DMS 273 treated with DMSO at 0.1 percent for 48 hours (cell line): ENCODE measurements at places on chromosomes 3 and 15.

DNA sequence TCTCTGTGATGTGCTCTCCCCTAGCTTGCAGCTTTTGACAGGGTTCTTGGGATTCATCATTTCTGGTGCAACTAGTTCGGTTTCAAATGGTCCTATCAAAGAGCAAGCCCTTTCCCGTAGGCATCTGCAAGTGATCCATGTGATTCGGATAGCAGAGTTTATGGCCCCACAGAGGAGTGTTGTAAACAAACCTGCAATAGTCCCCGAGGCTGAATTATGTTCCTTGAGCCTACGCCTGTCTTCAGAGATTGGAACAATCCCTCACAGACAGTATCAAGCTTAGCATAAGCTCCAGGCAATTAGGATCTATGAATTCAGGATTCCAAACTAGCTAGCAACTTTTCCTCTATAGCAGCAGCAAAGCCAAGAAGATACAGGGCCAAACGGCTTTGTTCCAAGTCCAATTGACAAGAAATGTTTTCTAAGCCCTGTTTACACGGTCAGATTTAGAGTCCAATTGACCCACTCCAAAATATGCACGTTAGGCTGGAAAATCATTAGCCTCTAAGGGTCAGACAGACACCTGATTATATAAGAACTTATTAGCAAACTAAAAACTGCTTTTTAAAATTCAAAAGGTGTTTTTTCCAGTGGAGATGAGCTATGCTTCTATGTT lies 24.8 kb downstream of the LNP1 start:
- no peak for DNase-seq

GRCh38 chr3:33331414-33331813 lies 54.2 kb downstream of the FBXL2 start:
- no peak for DNase-seq

DNA sequence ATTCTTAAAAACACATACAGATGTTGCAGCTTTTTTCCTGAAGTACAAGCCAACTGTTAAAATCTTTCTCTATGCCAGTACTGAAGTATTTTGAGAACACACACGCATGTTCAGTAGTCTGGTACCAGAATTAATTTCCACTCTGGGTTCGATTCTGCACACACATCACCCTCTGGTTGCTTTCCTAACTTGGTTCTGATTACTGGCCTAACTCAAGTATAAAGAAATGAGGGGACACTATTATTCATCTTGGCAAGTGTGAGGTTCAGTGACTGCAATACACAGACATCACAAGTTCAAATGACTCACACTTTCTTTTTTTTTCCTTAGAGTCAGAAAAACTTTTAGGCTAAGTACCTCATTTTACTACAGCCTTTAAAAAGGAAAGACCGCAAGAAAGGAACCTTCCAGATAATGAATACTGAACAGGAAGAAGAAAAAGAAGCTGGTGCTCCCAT lies 37.4 kb upstream of the LDHAL6B start:
- DNase-seq, result no peak

GRCh38 chr15:29312387-29312786 lies 42.8 kb upstream of the NSMCE3 start:
- no peak for DNase-seq

- no peak for DNase-seq
Observed at GRCh38 chr15:31390777-31391486, 64.3 kb downstream of the KLF13 start.

GRCh38 chr15:23548071-23548470 lies 17.4 kb upstream of the MKRN3 start:
- no peak for DNase-seq

GRCh38 chr15:85892232-85892631 lies 97.5 kb upstream of the KLHL25 start:
- DNase-seq, result no peak

- no peak for DNase-seq
Observed at GRCh38 chr3:135149707-135150681, 354.9 kb downstream of the EPHB1 start.

DNA sequence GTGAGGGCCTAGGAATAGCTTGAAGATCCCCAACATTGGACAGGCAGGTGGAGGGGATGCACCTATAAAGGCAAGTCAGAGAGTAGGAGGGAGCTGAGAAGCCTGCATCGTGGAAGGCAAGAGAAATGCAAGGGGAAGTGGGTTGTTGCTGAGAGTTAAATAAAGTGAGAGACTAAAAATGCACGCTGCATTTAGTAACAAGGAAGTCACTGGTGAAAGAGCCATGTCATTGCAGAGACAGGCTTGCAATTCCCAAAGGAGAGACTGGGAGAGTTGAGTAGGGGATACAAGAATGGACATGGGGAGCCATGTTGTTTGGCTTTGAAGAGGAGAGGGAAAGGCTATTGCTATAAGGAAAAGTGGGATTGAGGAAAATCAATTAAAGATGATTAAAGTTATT lies 77.0 kb upstream of the HEG1 start:
- DNase-seq, result no peak

DNA sequence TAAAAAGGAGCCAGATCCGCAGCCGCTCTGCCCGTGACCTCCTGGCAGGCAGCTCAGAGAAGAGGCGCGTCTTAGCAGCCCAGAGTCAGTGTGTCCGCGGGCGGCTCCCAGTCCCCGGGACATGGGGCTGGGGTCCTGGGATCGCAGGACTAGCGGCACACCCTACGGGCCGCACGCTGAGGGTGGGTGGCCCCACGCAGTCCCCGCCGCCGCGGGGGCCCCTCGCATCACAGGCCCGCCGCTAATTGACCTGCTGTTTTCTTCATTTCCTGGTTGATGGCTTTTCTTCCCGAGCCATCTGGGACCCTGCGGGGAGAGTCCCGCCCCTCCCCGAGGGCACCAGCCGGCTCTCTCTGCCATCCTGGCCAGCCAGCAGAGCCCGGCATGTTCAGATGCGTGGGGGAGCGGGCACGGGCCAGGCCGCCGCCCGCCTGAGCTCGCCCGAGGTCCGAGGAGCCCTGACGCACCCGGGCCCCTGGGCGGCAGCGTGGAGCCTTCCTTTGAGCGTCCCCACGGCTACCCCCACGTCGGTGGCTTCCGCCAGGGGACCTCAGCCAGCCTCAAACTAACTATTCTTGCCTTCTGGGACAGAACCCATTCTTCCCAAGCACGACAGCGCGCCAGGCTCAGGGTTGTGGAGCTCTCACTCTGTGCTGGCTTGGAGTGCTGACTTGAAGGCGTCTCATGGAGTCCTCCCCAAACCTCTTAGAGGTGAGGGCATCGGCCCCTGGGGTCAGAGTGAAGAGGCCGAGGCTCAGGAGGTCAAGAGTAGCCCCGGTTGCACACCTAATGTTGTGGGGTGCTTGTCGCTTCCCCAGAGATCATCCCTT lies 34.6 kb upstream of the CACNA2D3 start:
- DNase-seq, result no peak

DNA sequence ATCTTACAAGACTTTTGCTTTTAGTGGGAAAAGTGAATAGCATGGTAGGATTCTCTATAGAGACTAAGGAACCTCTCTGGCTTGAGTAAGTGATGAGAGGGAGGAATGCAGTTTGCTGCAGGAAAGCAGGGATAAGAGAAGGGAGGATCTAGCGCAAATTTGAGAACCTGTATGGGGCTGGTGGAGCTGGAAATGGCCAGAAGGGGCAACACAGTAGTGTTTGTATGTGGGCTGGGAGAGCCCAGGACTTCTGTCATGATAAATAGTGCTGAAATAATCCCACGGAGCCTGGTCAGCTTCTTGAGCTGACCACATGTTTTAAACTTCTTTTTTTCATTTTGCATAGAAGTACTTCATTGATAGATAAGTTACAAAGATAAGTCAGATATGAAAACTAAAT lies 11.2 kb upstream of the SHC4 start:
- no peak for DNase-seq

GRCh38 chr15:57503911-57504598 lies 87.6 kb upstream of the MYZAP start:
- no peak for DNase-seq

- no peak for DNase-seq
Observed at GRCh38 chr15:58252586-58253323, 114.6 kb downstream of the AQP9 start.

DNA sequence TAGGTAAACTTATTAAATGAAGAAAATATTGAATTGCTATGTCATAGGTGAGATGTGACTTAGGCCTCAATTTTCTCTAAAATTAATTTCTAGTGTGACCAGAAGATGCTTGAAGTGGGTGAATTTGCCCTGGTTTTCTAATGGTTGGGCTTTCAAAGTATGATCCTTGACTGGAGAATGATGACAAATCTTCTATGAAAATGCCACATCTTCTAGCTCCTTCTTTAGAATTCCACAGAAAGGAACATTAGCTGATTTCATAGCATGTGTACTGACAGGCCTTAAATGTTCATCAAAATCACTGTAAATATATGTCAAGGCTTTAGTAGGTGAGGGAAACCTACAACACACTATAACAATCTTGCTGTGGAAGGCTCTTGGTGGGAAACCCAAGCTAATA lies 8.9 kb downstream of the ABI3BP start:
- no peak for DNase-seq

DNA sequence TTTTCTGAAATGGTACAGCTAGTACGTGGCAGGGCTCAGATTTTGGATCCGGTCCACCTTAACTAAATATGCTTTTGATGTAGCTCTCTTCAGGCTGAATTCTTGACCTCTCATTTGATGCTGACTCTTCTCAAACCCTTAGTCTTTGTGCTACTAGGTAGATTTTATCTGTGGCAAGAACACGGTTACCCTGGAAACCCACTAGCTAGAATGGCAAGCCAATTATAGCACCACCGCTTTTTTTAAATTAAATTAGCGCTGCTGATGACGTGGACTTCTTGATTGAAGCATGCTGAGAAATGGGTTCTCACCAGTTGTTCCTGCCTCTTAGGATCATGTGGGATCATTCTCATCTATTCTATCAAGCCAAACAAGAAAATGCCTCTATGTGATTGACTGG lies 421.5 kb downstream of the LPP start:
- DNase-seq, result no peak

DNA sequence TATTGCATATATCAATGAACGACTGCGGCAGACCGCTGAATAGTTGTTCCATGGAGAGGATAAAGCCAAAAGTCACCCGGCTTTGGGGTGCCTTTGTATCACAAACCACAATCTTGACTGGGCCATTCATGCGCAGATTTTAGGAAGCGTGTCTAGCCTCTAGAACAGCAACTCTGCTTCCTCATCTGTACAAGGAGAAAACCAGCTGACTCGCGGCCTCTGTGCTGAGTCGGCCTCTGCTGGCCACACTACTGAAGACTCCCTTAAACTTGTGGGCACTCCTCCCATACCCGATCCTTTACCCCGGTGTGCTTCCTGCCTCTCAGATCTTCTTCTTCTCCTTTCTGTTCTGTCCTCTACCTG lies 872 bp downstream of the DLEC1 start:
- DNase-seq, result no peak

DNA sequence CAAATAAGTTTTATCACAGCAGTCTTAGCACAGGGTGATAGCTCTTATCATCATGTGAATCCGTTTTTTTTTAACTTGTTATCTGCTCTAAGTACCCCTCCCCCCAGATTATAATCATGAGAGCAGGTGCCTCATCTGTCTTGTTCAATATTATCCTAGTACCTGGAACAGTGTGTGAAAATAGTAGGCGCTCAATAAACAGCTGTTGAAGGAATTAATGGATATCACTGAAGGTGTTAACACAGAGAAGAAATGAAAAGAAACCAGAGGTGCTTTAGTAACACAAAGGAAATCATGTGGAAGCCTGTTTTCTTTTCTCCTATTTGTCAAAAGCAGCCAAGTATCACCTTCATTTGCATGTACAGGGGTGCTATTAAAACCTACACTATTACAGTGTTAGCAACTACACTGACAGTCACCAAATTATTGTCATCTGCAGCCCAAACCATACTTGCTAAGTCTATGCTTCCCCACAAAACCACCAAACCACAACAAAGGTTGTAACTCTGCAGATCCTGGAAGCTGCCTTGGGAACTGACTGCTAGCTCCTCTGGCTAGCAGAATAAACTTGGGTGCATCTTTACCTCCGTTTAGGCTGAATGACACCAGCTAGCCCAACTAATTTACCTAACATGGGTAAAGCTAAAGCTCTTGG lies 2.9 kb downstream of the XPC start:
- DNase-seq, result no peak

- no peak for DNase-seq
Observed at GRCh38 chr3:16063603-16064002, 110.9 kb upstream of the GALNT15 start.

GRCh38 chr15:66142285-66142684 lies 111.3 kb downstream of the MEGF11 start:
- no peak for DNase-seq

DNA sequence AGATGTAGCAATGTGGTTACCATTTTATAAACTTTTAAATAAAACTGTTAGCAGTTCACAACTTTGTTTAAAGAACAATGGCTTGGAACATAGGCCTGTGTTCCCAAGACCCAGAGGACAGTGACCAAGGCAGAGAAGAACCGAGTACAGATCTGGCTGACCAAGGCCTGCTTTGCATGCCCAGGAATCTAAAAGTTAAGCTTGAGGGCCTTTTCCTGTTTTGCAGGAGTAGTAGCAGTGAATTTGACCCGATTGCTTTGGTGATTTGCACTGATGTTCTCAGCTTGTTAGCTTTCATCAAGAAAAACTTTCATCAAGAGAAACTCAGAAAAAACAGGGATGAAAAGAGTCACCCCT lies 9.9 kb downstream of the FILIP1L start:
- DNase-seq, result no peak

GRCh38 chr3:139020868-139021234 lies at the start of gene PRR23B:
Gene PRR23B, minus strand, starts transcription at chr3:139020926. Its CDS starts 265 bp downstream, at chr3:139020661.
- no peak for DNase-seq

GRCh38 chr15:39582977-39583595 lies 2.2 kb downstream of the THBS1 start:
- DNase-seq, result no peak

- no peak for DNase-seq
Observed at GRCh38 chr15:32990071-32990470, 204.4 kb downstream of the FMN1 start.

DNA sequence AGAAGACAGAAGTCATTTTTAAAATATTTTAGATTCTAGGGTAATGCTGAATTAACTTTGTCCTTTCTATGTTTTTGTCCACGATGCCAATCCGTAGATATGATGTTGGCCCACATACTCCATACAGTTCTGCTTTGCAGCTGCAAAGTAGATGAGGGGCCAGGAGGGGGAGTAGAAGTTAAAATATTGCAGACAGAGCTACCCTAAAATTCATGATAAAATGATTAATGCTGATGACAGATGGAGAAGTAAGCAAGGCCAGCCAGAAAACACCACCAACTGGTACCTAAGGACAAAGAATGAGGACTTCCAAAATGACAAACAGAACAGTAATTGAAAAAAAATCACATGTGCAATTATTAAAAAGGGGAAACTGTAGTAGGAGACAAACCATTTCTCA lies 756.6 kb upstream of the ARPP21 start:
- peak; percentile 61 for DNase-seq

- DNase-seq, result no peak
Observed at GRCh38 chr3:121574449-121574848, 6.7 kb downstream of the ARGFX start.

DNA sequence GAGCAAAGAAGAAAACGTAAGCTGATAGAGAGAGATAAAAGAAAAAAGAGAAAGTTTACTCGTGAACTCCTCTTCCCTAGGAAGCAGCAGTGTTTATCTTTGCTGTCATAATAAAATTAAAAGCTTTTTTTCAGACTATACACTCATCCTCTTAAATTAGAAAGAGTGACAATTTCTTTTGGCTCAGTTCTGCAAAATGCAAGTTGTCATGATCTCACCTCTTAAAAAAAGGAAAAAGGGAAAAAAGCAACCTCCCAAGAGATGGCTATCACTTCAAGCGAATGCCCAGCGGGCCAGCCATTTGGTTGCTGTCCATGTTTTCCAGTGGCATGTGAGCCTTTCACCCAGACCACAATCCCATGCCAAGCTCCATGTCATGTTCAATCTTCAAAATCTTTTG lies 7.0 kb upstream of the THBS1 start:
- no peak for DNase-seq

- DNase-seq, result no peak
Observed at GRCh38 chr3:33581666-33582065, 136.4 kb downstream of the CLASP2 start.
